ENCODE measurements at places on chromosomes 7 and 10.

GRCh38 chr10:120580918-120581895 lies 124.2 kb downstream of the PLPP4 start:
- DNase-seq, result no peak

DNA sequence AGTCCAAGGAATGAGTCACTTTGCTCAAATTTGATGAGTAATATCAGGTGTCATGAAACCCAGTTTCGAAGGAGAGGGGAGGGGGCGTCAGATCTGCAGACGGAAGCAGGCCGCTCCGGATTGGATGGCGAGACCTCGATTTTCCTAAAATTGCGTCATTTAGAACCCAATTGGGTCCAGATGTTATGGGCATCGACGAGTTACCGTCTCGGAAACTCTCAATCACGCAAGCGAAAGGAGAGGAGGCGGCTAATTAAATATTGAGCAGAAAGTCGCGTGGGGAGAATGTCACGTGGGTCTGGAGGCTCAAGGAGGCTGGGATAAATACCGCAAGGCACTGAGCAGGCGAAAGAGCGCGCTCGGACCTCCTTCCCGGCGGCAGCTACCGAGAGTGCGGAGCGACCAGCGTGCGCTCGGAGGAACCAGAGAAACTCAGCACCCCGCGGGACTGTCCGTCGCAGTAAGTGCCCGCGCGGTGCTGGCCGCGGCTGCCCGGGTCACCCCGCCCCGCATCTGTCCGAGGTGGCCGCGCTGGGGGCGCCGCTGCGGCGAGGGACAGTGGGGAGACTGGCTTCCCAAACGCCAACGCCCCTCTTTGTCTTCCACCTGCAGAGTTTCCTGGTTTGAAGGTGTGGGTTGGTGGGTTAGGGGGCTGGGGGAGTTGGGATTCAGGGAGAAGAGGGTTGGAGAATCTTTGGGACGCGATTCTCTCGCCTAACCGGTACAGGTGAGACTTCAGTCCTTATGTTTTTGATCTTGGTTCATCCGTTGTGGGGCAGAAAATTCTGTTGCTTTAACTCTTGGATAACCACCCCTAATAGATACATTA lies at the start of gene TAC1:
Gene TAC1, plus strand, starts transcription at position 351 of the 829 bp plus-strand sequence. CDS start 527 bp downstream, outside the sequence.
- no peak for DNase-seq

GRCh38 chr7:128759242-128759641 lies 16.4 kb downstream of the OPN1SW start:
- DNase-seq, result no peak

- peak; percentile 57 for DNase-seq
Observed at GRCh38 chr7:7318601-7319000, 136.3 kb downstream of the C1GALT1 start.

DNA sequence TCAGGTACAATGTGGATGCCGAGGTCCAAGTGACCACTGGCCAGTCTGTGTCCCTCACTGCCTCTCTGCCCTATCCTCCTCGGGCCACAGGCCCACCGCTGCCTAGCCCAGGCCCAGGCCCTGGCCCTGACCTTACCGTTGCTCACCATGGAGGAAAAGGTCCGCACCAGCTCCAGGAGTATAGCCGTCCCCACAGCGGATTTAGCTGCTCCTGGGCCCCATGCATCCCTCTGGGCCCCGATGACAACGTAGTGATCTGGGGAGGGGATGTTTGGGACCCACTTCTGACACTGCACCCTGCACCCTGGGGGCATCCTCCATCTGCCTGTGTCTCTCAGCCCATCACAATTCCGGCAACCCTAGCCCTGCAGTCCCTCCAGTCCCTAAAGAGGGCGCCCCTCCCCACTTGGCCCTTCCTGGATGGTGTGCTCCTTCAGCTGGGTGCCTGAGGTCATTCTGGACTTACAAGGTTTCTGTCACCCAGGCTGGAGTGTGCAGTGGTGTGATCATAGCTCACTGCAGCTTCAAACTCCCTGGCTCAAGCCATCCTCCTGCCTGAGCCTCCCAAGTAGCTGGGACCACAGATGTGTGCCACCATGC lies 12.1 kb downstream of the TFR2 start:
- peak; percentile 51 for DNase-seq

- no peak for DNase-seq
Observed at GRCh38 chr7:55523366-55523765, 48.9 kb downstream of the VOPP1 start.

GRCh38 chr7:12647364-12648219 lies 39.8 kb upstream of the ARL4A start:
- DNase-seq, result peak; percentile 41

DNA sequence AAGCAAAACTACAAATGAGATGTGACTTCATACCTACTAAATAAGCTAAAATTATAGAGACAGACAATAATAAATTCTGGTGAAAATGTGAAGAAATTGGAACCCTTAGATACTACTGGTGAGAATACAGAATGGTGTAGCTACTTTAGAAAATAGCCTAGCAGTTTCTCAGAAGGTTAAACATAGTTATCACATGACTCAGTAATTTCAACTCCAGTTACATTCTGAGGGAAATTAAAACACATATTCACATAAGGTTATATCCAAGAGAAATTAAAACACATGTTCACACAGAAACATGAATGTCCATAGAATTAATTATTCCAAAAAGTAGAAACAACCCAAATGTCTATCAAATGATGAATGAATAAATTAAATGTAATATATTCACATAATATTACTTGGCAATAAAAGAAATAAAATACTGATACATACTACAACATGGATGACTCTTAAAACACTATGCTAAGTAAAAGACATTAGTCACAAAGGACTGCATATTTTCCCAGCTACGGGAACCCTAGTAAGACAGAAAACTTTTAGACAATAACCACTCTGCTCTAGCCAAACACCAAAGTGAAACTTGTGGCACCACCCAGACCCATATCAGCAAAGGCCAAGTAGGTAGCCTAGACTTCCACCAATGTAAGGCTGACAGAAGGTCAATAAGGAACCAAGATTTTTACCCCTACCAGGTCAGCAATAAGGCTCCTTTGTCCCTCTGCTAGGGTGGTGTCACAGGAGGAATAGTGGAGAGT lies 25.1 kb downstream of the SLC25A40 start:
- no peak for DNase-seq

DNA sequence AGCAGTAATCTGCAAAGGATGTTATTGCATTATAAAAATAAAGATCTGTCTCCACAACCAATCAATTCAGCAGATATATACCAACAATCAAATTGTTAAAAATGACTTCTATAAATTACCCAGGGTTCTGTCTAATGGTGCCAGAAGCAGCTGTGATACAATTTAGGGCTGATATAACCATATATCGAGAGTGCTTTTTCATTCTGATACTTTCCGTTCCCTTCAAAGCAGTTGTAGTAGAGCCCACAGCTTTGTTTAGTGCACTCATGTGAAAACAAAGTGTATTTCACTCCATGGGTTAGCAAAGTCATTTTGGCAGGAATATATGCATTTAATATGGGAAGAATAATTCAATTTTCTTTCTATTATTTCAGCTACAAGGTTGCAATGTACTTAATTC lies 83.1 kb upstream of the CHCHD3 start:
- no peak for DNase-seq

DNA sequence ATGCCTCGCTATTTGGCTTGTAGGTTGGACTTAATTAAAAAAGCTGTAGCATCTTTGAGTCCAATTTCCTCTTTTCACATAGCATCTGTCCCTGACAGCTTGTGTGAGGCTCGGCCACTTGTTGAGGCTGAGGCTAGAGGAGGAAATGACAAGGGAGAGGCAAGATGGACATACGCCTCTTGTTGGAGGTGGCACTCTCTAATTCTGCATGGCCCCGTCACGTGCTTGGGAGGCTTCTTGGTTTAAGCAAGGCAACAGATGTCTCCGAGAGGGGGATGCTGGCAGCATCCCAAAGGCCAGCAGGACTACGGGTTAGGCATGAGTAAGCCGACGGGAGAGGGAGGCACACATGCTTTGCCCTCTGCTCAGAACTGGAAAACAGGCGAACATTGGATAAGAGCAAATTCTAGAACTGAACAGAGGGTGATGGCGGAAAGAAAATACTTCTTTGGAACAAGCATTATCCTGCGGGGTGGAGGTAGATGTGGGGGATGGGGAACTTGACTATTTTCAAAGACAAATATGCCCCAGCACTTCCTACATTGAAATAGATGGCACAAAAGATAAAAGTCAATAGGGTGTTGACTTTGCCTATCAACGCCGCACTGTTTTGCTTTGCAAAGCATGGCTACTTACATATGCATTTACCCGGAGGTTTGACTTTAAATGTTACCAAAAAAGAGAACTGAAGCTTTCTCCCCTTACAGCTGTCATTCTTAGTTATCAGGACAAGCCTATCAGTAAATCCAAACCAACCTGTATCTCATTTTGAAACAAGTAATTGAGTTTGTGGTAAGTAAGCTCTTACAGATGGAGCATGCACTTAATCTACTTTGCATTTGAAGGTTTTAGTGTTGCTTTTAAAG lies 94.8 kb downstream of the CHN2 start:
- DNase-seq, result peak; percentile 39

GRCh38 chr10:77773631-77774426 lies 136.2 kb upstream of the KCNMA1 start:
- no peak for DNase-seq

DNA sequence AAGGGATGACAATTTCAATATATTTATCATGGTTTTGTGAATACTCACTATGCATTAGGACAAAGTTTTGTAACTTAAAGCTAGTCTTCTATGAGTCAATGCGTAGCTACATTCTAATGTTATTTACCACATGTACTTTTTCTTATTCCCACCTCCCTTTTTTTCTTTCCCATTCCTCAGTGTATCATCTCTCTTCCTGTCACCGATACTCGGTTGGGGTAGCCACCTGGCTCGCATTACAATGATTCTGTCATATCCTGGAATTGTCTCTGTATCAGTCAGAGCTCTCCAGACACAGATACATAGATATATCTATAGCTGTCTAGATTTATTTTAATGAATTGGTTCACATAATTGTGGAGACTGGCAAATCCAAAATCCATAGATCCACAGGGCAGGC lies 9.8 kb upstream of the RALA start:
- no peak for DNase-seq

DNA sequence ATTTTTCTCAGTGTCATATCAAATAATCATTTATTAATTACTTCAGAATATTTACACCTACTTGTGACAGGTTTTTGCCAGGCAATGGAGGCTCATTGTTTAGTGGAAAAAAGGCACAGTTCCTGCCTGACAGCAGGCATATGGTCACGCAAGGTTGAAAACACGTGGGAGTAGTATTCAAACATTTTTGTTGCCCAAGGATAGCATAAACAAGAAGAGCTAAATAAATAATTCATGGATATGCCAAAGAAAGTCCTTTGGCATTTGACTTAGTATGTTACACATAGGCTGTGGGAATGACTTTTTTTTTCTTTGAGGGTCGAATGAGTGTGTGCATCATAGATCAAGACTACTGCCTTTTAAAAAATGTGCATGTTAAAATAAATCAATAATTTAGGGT lies 120.5 kb upstream of the SEMA3E start:
- no peak for DNase-seq

- DNase-seq, result no peak
Observed at GRCh38 chr10:129170812-129171211, 296.2 kb upstream of the MGMT start.

GRCh38 chr10:103497161-103497915 lies 3.8 kb downstream of the NEURL1 start:
- no peak for DNase-seq

GRCh38 chr7:30950197-30950596 lies 13.6 kb upstream of the GHRHR start:
- DNase-seq, result no peak

GRCh38 chr10:112988839-112989406 lies 38.9 kb downstream of the TCF7L2 start:
- DNase-seq, result no peak

- DNase-seq, result no peak
Observed at GRCh38 chr7:107666790-107667189, 6.2 kb downstream of the SLC26A4 start.

DNA sequence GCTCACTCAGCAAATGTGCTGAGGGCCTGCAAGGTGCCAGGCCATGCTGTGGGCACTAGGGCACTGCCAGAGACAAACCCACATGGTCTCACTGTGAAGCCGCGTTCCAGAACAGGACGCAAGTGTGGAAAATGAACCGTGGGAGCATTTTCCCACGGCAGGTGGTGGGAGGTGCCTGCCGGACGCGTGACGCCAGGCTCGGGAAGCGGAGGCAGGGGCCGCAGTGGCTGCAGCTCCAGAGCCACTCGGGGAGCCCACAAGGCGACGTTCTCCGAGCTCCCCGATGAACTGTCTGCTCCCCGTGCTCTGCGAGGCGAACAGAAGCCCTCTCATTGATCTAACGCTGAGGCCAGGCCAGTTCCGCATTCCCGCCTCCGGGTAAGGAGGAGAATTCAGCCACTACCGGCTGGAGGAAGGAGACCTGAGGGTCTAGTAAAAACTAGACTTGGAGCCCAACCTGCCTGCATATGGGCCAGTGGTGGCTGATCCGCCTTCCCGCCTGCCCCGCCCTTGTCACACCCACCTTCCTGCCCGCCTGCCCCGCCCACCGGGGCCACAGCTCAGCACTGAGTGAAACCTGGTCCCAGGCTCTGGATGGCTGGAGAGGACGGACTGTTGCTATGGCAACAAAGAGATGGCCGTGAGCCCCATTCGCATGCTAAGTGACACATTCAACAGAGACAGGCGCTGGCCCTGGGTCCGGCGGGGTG lies 13.1 kb downstream of the ADGRA1 start:
- no peak for DNase-seq

GRCh38 chr7:51311166-51311565 lies 5.4 kb downstream of the COBL start:
- DNase-seq, result no peak

- peak; percentile 63 for DNase-seq
Observed at GRCh38 chr7:41592236-41592635, 110.7 kb downstream of the INHBA start.

GRCh38 chr10:34475786-34476185 lies 339.3 kb downstream of the PARD3 start:
- no peak for DNase-seq

DNA sequence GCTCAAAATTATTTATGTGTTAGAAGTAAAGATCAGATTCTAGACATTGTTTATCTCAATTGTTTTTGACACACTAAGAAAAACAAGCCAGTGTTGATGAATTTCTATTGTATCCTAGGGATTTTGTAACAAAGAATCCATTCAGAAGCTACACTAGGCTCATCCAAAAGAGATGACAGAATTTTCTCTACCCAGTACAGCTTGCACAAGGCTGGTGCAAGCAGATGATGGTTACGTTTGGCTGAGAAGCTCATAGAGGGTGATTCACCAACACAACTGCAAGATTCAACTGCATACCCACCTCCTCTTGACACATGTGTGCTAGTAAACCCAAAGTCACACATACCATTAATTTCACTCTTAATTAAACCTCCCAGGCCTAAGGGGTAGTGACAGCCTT lies 20.8 kb downstream of the GRM3 start:
- DNase-seq, result no peak

DNA sequence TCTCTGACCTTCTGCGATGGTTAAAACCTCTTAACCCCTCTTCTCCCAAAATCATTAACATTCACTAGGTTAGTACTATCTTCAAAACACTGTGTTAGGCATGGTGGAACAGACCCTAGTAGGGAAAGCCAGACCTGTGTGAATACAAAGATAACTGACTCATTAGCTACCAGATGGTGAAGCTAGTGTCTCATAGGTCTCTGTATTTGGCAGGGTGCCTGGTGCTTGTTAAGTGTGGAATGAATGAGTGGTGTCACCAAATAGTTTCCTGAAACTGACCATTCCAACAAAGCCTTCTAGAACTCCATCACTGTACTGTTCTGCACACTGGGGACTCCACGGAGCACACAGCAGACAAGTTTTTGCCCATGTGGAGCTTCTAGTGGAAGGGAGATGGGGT lies 27.7 kb upstream of the TM9SF3 start:
- no peak for DNase-seq

- no peak for DNase-seq
Observed at GRCh38 chr10:1198453-1199344, 142.5 kb downstream of the WDR37 start.

- no peak for DNase-seq
Observed at GRCh38 chr10:70328967-70329366, 45.2 kb upstream of the NPFFR1 start.

All from inflammatory macrophage (primary cell).